ENCODE measurements at places on chromosomes 6 and 20. TPM values are rescaled to one million over a fixed set of nuclear protein-coding genes. Genes with fewer than 3 reads are reported as not detected.

The KHDRBS2 gene
- total RNA-seq: not detected

The RAB44 gene
- not detected for total RNA-seq

DNA sequence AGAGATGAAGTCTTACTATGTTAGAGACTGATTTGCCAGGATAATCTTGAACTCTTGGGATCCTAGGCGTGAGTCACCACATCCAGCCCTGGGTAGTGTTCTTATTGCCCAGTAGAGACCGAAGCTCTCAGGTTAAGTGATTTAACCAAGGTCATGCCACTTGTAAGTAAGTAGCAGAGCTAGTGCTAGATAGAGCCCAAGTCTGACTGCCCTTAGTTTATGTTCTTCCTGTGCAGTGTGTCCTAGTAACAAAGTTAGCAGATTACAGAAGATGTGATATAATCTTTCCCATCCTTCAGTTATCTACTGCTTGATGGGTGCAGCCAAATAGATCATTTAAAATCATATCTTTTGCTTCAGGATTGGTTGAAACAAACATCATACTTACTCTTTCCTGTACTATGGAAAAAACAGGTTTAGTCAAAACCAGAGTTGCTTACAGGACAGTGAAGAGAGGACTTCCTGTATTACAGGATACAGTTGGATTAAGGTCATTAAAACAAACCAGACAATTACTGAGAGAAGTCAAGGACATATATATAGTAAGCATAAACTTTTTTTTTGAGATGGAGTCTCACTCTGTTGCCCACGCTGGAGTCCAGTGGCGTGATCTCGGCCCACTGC lies 9.5 kb upstream of the PABPC1L start:
- DNase-seq: no peak

DNA sequence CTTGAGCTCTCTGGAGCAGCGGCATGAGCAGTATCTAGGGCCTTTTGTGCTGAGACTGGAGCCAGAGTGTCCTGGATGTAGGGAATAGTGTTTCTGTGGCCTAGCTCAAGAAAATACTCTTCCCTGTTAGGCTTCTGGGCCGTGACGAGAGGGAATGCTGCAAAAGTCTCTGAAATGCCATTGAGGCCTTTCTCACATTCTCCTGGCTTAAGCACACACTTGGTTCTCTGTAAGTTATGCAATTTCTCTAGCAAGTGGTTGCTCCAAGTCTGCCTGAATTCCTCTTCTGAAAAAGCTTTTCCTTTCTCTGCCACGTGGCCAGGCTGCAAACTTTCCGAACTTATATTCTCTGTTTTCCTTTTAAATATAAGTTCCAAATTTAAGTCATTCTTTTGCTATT lies 744.4 kb downstream of the GRIK2 start:
- DNase-seq: no peak

DNA sequence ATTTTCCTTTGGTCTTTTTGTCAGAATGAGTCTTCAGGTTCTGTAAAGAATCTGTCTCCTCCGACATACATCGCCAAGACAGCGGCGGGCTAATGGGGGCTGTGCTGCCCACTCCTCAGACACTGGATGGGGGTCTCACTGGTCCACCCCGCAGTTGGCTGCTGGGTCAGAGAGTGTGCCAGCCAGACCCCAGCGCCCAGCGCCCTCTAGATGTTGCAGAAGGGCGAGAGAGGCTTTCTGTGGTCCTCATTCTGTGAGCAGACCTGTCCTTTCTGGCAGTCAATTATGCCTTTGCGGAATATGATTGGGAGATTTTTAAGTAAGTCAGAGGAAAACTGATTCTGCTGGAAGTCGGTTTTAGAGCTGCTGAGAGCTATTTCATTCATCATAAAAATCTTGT lies 7.8 kb upstream of the CCR6 start:
- DNase-seq: no peak

- DNase-seq: no peak
These were observed 750.2 kb downstream of the HDGFL1 start for GRCh38 chr6:23319582-23319981.

- no peak for DNase-seq
These were observed 5.4 kb downstream of the TRIM15 start for GRCh38 chr6:30168741-30169140.

GRCh38 chr20:17485017-17485416 lies 46.2 kb downstream of the BFSP1 start:
- DNase-seq: no peak

The HTR1B gene
- not detected for total RNA-seq

DNA sequence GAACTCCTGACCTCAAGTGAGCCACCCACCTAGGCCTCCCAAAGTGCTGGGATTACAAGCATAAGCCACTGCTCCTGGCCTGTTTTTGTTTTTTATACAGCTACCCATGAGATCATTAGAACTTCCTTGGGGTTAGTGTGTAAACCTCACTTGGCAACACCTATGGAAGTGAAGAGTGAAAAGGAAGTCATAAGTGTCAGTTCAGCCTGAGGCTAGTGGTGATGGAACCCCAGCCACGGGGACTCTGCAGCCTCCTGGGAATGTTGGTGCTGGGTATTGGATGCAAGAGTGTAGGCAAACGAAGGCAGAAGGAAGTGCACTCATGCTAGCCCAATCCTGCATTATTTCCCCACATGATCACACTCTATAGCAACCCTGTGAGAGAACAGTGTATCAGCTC lies 33.6 kb upstream of the FUCA2 start:
- DNase-seq: no peak

DNA sequence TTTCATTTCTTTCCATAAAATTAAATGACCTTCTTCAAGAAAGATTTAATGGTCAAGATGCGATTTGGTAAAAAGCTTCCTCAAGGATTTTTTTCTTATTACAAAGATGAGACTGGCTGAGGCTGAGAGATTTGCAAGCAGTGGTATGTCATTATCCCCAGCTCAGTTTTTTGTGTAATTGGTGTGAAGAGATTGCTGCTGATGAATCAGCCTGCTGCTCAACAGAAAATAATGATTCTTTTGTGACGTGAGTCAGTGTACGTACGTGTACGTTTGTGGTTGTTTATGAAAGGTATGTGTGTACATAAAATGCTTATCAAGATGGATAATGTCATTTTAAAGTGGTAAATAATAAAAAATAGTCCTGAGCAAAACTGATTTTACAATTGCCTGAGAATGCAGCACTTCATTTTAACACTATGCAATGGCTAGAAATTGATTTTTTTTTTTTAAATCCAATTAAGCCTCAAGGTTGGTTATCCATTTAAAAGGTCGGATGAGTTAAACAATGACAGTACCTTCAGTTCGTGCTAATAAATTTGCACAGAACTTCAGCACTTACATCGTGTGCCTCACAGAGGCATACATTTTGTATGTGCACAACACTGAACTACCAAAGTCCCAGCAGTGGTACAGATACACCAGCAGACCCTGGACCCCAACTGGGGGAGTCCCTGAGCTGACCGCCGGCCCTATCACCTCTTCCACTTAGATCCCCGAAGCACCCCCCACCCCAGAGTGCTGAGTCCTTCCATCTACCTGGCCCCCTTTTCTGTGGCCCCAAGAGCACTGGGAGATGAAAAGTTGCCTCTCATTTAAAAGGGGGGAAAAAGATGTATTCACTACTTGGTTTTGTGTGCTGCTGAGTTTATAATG lies 9.7 kb upstream of the NPEPL1 start:
- peak; percentile 30 for DNase-seq

DNA sequence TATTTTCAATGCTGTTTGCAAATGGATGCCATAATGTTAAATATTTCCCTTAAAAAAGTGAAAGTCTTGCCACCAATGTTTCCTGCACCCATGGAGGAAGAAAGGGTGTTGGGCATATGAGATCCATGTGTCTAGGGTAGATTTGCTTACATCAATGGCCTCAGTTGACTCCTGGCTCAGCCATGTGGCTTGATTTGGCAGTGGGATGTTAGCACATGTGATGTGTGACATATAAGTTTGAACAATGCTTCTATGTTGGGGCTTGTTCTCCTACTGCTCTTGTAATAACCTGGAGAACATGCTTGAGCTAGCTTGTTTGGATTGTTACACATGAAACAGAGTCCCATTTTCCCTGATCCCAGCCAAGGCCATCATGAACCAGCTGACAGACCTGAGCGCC lies 187.6 kb downstream of the SCP2D1 start:
- no peak for DNase-seq

DNA sequence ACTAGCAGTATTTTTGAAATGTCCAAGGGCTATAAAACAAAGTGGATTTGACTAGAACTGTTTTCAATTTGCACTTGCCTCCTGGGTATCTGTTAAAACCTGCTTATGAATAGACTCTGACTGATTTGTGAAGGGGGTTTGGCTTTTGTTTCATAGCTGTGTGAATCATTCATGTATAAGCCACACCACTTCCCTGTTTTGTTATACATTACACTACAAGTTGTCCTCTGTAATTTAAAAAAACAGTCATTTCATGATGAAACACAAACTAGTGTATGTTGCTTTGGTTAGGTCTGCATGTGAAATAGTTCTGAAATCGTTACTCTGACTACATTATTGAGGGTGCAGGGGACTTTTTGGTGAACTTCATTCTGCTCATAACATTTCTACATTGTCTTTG lies 121.7 kb downstream of the NKAIN2 start:
- DNase-seq: no peak

GRCh38 chr20:25243416-25243979 lies 4.4 kb upstream of the PYGB start:
- no peak for DNase-seq

- no peak for DNase-seq
These were observed 136.0 kb downstream of the AIG1 start for GRCh38 chr6:143196525-143197225.

DNA sequence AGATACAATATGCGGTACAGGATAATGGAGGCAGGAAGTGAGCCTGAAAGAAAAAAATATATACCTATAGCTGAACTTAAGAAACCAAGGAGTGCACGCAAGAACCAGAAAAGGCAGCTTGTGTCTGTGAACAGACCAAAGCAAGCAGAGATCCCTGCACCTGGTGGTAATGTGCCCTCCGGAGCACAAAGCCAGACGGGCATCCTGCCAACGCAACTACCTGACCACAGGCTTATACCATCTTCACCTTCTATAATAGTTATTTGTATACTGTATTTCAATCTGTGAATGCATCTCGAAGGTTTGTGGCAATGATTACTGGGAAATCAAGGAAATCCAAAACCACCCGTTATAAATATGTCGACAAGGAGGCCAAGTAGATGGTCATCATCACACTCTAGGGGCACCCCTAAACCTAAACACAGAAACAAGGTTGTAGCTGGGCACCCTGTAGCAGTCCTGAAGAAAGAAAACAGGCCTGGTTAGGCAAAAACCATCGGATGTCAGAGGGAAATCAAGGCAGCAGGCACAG lies 801 bp downstream of the FBXL4 start:
- DNase-seq: peak; percentile 3

The TRIM10 gene
- total RNA-seq: not detected
